ENCODE measurements at places on chromosomes 4 and X. TPM values are rescaled to one million over a fixed set of nuclear protein-coding genes. Genes with fewer than 3 reads are reported as not detected.

- H3K27ac ChIP-seq, result no peak overlapping the region
- no peak overlapping the region for H3K4me3 ChIP-seq
- H3K4me1 ChIP-seq, result peaks cover 8% of the 10 kb centered on the region
- no peak for DNase-seq
Measured at GRCh38 chr4:67725132-67725531, 24.2 kb upstream of the UBA6 start.

GRCh38 chr4:26996745-26997144, 136.1 kb downstream of the STIM2 start:
- no peak for DNase-seq
- no peak overlapping the region for H3K27ac ChIP-seq
- peaks cover 16% of the 10 kb centered on the region for H3K4me1 ChIP-seq
- peaks cover 20% of the 10 kb centered on the region for H3K36me3 ChIP-seq
- H3K4me3 ChIP-seq, result no peak overlapping the region
- H3K27me3 ChIP-seq, result no peaks in the 10 kb centered on the region

DNA sequence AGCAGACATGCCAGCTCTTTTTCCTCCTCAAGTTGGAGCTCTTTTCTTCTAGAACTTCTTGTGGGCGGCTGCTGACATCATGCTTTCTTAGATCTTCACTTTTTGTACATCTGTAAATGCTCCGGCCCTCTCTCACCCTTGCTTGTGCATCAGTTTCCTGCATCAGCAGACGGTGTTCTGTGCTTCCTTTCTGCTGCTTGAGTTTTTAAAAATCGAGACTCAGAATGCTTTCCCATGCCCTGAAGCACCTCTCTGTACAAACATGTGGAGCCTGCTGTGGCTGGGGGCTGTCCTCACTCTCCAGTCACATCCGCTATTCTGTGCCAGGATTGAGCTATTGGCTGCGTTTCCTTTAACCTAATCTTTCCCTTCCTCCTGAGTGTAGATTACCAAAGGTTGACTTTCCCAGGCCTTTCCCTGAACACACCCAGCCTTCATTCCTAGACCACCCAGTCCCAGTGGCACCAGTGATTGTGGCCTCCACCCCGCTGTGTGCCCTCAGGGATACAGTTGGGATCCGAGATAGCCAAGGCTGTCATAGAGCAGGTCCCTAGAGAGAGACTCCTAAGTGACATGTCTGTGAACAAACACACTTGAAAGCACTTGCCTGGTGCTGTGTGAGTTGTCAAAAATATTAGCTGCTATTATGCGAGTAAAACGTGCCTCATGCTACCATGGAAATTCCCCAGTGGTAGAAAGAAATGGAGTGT, 41.9 kb downstream of the TNIP2 start:
- no peak overlapping the region for H3K4me3 ChIP-seq
- H3K4me1 ChIP-seq, result peaks cover 23% of the 10 kb centered on the region
- H3K36me3 ChIP-seq, result peaks cover 34% of the 10 kb centered on the region
- peak; percentile 63 for DNase-seq
- no peaks in the 10 kb centered on the region for H3K27me3 ChIP-seq

DNA sequence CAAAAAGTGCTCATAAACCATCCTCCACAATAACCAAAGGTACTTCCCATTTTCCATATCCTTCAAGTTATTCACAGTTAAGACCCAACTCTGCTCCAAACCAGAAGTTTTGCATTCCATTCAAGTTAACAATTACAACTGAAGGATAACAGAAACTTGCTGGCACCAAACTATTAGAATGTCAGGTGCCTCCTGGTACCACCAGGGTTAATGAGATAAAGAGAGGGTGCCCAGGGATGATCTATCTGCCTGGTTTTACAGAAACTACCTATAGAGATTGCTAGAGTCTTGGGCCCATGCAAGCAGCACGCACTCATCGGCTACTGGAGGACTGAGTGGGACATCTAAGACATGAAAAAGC, 114.6 kb downstream of the RBM47 start:
- H3K27ac ChIP-seq, result no peak overlapping the region
- no peaks in the 10 kb centered on the region for H3K27me3 ChIP-seq
- H3K36me3 ChIP-seq, result no peaks in the 10 kb centered on the region
- no peak for DNase-seq
- H3K4me3 ChIP-seq, result no peak overlapping the region
- H3K4me1 ChIP-seq, result peaks cover 14% of the 10 kb centered on the region

Gene FDCSP
- not detected for total RNA-seq

DNA sequence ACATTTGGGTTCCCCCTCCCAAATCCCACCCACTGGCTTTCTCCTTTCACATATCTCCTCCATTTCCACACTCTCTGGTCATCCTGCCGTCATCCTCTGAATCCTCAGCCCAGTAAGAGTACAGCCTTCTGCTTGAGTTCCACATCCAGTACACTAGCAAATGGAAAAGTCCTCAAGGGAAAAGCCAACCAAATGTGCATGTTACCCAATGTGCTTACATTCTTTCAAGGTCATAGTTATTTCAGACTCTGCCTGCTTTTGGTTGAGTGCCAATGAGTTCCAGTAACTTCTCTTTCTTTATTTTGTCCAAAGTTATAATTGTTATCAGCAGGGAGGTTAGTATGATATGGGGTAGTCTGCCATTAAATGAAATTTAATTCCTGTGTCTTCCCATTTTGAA, 78.1 kb downstream of the SRPX start:
- H3K36me3 ChIP-seq, result no peaks in the 10 kb centered on the region
- no peak for DNase-seq
- no peaks in the 10 kb centered on the region for H3K27me3 ChIP-seq
- no peak overlapping the region for H3K27ac ChIP-seq

Gene HPGDS
- total RNA-seq, result not detected

Gene H2BW1
- total RNA-seq, result not detected

DNA sequence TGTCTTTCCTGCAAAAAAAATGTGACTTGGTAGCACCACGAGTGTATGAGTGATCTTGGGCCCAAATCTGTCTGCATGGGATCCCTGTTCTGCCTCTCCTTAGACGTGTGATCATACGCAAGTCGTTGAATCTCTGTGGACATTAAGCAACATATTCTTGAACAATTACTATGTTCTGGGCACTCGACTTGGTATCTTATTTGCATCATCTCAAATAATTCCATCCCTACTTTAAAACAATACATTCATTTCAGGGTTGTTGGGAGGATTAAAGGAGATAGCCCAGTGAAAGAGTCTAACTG, 145.4 kb upstream of the CPEB2 start:
- no peak overlapping the region for H3K4me3 ChIP-seq
- no peak for DNase-seq
- H3K27me3 ChIP-seq, result no peaks in the 10 kb centered on the region
- peaks cover 5% of the 10 kb centered on the region for H3K4me1 ChIP-seq
- H3K36me3 ChIP-seq, result no peaks in the 10 kb centered on the region

- DNase-seq, result no peak
- H3K4me1 ChIP-seq, result no peaks in the 10 kb centered on the region
- no peak overlapping the region for H3K4me3 ChIP-seq
- H3K27ac ChIP-seq, result no peak overlapping the region
Measured at GRCh38 chr4:55661398-55662056, 25.4 kb upstream of the NMU start.

Gene RAB33A
- total RNA-seq, result 32.7 TPM

- no peaks in the 10 kb centered on the region for H3K36me3 ChIP-seq
- no peak for DNase-seq
- H3K27me3 ChIP-seq, result no peaks in the 10 kb centered on the region
- no peak overlapping the region for H3K27ac ChIP-seq
Measured at GRCh38 chr4:137421796-137422195, 110.5 kb downstream of the PCDH18 start.

Gene CLIC2
- total RNA-seq, result not detected

Gene PNMA5
- not detected for total RNA-seq

Gene PDCL2
- not detected for total RNA-seq

Gene LRIT3
- 0.16 TPM for total RNA-seq

GRCh38 chrX:119753639-119754257, 4.6 kb upstream of the SOWAHD start:
- H3K27ac ChIP-seq, result peak overlapping the region; percentile 98
- no peaks in the 10 kb centered on the region for H3K27me3 ChIP-seq

GRCh38 chrX:101078716-101079598, at the start of gene TMEM35A:
Gene TMEM35A (plus strand): TSS chrX:101078879. CDS start chrX:101079003, 124 bp downstream.
- peaks cover 22% of the 10 kb centered on the region for H3K27me3 ChIP-seq
- no peak for DNase-seq
- H3K36me3 ChIP-seq, result no peaks in the 10 kb centered on the region
- no peaks in the 10 kb centered on the region for H3K4me1 ChIP-seq

DNA sequence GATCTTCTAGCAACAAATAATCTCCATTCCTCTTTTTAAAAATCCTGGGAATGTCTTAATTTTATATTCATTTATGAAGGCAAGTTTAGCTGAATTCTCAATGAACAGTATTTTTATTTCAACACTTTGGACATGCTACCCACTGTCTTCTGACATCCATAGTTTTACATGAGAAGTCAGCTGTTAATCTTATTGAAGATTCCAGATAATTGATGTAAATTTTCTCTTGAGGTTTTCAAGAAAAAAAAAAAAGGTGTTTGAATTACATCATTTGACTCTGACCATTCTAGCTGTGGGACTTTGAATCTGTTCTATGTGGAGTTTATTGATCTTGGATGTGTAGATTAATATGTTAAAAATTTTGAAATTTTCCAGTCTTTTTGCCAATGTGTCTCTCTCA, 28.0 kb downstream of the PDHA2 start:
- no peak overlapping the region for H3K4me3 ChIP-seq
- DNase-seq, result no peak
- H3K27ac ChIP-seq, result no peak overlapping the region

DNA sequence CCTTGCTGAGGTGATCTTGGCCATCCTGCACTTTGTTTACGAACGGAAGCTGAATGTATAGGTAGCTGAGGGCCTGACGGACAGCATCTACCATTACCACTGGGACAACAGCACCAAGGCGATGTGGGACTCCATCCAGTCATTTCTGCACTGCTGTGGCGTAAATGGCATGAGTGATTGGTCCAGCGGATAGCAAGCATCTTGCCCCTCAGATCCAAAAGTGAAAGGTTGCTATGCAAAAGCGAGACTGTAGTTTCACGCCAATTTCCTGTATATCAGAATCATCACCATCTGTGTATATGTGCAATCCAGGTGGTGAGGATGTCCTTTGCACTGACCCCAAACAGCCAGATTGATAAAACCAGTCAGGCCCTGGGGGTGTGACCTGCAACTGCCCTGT, 4.2 kb upstream of the PYURF start:
- no peaks in the 10 kb centered on the region for H3K36me3 ChIP-seq
- no peak overlapping the region for H3K27ac ChIP-seq
- no peak for DNase-seq

Gene AMOT
- total RNA-seq, result 0.31 TPM

DNA sequence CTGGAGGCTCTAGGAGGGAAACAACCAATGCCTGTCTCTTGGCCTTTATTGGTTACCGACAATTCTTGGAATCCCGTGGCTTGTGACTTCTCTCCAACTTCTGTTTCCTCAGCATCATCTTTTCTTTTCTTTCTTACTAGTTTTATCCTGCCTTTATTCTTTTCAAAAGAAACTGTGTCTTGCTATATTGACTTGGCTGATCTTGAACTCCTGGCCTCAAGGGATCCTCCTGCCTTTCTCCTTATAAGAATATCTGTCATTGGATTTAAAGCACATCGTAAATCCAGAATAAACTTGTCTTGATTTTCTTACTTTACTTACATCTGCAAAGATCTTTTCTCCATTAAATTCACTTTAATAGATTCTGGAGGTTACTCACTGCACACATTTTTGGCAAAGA, 49.9 kb upstream of the UGT2B10 start:
- no peak for DNase-seq
- no peak overlapping the region for H3K4me3 ChIP-seq
- no peak overlapping the region for H3K27ac ChIP-seq
- no peaks in the 10 kb centered on the region for H3K27me3 ChIP-seq
- H3K36me3 ChIP-seq, result no peaks in the 10 kb centered on the region
- no peaks in the 10 kb centered on the region for H3K4me1 ChIP-seq

Gene UGT2B7
- not detected for total RNA-seq

Gene MBNL3
- 30.0 TPM for total RNA-seq

DNA sequence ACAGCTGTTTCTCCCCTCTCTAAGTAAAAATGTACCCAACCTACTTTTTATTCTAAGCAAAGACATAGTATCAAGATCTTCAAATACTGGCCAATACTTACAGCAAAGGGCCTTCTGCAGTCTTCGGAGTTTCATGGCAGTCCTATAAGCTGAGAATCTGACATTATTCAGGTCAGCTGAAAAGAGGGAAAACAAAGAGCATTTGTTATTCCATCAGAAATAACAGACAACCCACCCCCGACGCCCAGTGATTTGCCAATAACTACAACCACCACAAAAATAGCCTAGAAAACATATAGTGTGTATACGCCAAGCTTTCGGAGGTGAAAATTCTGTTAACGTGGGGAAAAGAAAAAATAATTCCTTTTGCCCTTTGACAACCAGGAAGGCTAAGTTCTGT, 151.1 kb upstream of the FTHL17 start:
- no peak overlapping the region for H3K27ac ChIP-seq
- no peaks in the 10 kb centered on the region for H3K27me3 ChIP-seq
- no peaks in the 10 kb centered on the region for H3K36me3 ChIP-seq
- DNase-seq, result no peak
- no peaks in the 10 kb centered on the region for H3K4me1 ChIP-seq

- H3K4me3 ChIP-seq, result no peak overlapping the region
- peaks cover 51% of the 10 kb centered on the region for H3K4me1 ChIP-seq
- H3K27me3 ChIP-seq, result no peaks in the 10 kb centered on the region
- H3K36me3 ChIP-seq, result peaks cover 10% of the 10 kb centered on the region
Measured at GRCh38 chrX:7088968-7089615, 58.4 kb upstream of the STS start.

Gene IL21
- not detected for total RNA-seq

Data from activated CD8-positive, alpha-beta T cell treated with anti-CD3 and anti-CD28 coated beads, Interleukin-2, amount 10 ng/mL, durations not matched to agents 7 days and 5 days (primary cell).